H9 (cell line): ENCODE measurements at places on chromosomes 6 and 20. TPM values are rescaled to one million over a fixed set of nuclear protein-coding genes. Genes with fewer than 3 reads are reported as not detected.

Gene SLC26A8
- total RNA-seq = 0.09 and 0.55 TPM in 2 replicates

- no peaks in the 10 kb centered on the region for H3K4me1 ChIP-seq
- peaks cover 2% of the 10 kb centered on the region for H3K36me3 ChIP-seq
- no peak for DNase-seq
- no peak overlapping the region for H3K4me3 ChIP-seq
Measured at GRCh38 chr20:33693289-33693688, 7.1 kb upstream of the E2F1 start.

- H3K27ac ChIP-seq = no peak overlapping the region
- no peaks in the 10 kb centered on the region for H3K36me3 ChIP-seq
- no peak for DNase-seq
- no peaks in the 10 kb centered on the region for H3K27me3 ChIP-seq
- peaks cover 6% of the 10 kb centered on the region; the same call in 1 of the 2 replicates for H3K4me1 ChIP-seq
Measured at GRCh38 chr6:31464252-31465184, 33.4 kb upstream of the MICB start.

DNA sequence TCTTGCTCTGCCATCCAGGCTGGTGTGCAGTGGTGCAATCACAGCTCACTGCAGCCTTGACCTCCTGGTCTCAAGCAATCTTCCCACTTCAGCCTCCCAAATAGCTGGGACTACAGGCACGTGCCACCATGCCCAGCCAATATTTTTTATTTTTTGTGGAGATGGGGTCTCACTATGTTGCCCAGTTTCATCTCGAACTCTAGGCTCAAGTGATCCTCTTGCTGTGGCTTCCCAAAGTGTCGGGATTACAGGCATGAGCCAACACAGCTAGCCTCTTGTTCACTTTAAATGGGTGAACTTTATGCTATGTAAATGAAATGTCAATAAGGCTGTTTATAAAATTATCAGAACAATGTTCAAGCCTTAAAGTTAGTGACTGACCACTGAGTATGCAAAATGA, 37.1 kb downstream of the SAMD3 start:
- no peaks in the 10 kb centered on the region for H3K27me3 ChIP-seq
- H3K4me3 ChIP-seq = no peak overlapping the region
- H3K4me1 ChIP-seq = no peaks in the 10 kb centered on the region
- no peak for DNase-seq
- peaks cover 11% of the 10 kb centered on the region for H3K36me3 ChIP-seq

DNA sequence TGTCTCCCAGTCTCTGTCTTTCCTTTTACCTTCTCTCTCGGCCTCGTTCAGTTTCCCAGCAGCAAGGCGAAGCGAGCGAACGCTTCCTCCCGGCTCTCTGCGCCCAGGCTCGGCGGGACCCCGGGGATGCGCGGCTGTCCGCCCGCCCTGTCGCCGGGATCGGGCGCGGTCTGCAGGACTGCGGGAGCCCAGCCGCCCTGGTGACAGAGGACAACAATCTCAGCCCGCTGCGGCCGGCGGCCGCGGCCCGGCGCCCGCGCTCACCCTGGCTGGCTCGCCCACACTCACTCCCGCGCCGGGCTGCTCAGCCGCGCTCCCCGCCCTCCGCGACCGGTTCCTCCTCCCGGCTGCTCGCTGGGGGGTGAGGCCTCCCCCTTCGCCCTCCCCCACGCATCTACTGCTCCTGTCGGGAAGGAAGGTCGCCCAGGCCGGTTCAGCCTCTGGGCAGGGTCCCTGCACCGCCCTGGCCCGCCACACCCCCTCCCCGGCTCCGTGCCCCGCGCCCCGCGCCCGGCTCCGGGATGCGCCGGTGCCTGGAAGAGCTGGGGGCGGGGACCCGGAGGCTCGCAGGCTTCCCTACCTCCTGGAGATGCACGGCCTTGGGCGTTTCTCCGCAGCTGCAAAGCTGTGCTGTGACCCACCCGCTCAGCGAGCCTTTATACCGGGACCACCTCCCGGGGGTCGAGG, 410 bp downstream of the SYNE1 start:
- H3K27me3 ChIP-seq = peaks cover 14% of the 10 kb centered on the region; the same call in 1 of the 2 replicates
- H3K4me3 ChIP-seq = peak overlapping the region; percentile 73
- DNase-seq = peak; percentile 54
- H3K36me3 ChIP-seq = peaks cover 3% of the 10 kb centered on the region; the same call in 1 of the 3 replicates
- no peak overlapping the region for H3K27ac ChIP-seq

DNA sequence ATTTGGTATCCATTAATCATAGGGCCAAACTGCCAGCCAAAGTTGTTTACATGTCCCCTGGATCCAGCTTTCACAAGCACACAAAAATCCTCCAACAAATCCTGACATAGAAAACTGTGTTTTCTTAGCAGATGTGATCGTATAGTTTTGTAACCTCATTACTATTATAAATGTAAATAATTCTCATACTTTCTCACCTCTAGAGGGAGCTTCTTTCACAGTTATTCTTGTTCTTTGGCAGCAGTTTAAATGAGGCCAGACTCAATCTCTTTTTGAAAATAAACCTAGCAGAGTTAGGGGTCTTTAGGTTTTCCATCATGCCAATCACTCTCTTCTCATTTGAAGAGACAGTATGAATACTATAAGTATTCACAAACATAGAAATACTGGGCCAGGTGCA, 17.0 kb upstream of the ZNF318 start:
- no peaks in the 10 kb centered on the region for H3K27me3 ChIP-seq
- H3K4me3 ChIP-seq = no peak overlapping the region
- peaks cover 3% of the 10 kb centered on the region; the same call in 1 of the 2 replicates for H3K4me1 ChIP-seq

GRCh38 chr6:19851241-19852089, 14.3 kb downstream of the ID4 start:
- no peak overlapping the region for H3K27ac ChIP-seq
- no peak overlapping the region for H3K4me3 ChIP-seq
- H3K27me3 ChIP-seq = no peaks in the 10 kb centered on the region
- peak; percentile 71 for DNase-seq
- peaks cover 4% of the 10 kb centered on the region; the same call in 1 of the 2 replicates for H3K4me1 ChIP-seq

DNA sequence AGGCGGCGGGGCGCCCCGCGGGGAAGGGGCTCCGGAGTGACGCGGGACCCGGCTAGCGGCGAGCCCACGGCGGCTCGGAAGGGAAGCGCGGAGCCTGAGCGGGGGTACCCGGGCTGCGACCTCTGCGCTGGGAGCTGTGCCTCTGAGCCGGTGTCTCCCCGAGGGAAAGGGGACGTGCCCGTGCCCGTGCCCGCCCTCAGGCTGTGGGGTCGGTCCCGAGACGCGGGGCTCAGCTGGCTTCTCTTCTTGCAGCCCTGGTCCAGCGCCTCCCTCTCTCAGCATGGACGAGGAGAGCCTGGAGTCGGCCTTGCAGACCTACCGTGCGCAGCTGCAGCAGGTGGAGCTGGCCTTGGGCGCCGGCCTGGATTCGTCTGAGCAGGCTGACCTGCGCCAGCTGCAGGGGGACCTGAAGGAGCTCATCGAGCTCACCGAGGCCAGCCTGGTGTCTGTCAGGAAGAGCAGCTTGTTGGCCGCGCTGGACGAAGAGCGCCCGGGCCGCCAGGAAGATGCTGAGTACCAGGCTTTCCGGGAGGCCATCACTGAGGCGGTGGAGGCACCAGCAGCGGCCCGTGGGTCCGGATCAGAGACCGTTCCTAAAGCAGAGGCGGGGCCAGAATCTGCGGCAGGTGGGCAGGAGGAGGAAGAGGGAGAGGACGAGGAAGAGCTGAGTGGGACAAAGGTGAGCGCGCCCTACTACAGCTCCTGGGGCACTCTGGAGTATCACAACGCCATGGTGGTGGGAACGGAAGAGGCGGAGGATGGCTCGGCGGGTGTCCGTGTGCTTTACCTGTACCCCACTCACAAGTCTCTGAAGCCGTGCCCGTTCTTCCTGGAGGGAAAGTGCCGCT, 686 bp downstream of the ZGPAT start:
- no peaks in the 10 kb centered on the region for H3K27me3 ChIP-seq
- DNase-seq = peak; percentile 28
- no peak overlapping the region for H3K27ac ChIP-seq
- H3K36me3 ChIP-seq = peaks cover 66% of the 10 kb centered on the region
- H3K4me1 ChIP-seq = no peaks in the 10 kb centered on the region
- H3K4me3 ChIP-seq = peak overlapping the region; percentile 91

DNA sequence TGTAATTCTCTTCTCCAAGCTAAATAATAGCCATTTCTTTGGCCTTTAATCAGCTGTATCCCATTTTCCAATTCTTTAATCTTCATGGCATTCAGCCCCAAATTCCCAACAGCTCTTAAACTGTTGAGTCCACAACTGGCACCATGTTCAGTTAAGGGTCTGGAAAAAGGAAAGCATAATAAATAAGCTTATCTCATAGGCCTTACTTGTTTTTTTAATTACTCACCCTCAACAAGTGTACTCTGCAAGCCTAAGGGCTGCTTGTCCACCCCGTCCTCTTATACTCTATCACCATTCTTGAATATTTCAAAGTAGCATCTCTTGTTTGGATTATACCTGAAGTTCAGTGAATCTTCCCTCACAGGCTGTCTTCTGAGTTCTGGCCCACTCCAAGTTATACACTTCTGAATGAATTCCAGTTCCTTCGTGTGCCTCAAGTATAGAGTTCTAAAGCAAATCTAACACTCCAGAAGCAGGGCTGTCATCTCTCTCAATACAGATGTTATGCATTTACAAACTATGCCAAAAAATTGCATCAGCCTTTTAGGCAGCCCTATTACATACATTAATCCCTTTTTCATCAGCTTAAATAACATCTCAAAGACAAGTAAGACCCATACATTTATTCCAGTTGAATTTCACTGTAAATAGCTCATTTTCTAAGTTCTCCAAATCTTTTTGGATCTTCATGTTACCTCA, 98.7 kb downstream of the COL21A1 start:
- no peak overlapping the region for H3K27ac ChIP-seq
- no peaks in the 10 kb centered on the region for H3K4me1 ChIP-seq
- H3K36me3 ChIP-seq = no peaks in the 10 kb centered on the region
- no peaks in the 10 kb centered on the region for H3K27me3 ChIP-seq

Gene ZNF311
- 0.57 and 0.68 TPM in 2 replicates for total RNA-seq

DNA sequence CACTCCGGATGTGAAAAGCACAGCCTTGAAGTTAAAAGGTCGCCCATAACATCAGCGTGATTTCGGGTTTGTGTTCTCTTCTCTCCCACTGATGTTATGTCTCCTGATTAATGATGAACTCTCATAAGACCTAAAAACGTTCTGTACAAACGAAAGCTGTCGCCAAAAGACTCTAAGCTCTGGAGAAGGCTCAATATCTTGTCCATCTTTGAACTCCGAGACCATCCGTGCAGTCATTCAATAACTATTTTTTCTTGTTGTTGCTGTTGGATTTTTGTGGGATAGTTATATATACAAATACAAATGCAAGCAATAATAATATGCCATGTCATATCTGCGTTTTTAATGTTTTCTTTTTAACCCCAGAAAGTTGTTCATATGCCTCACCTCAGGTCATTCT, 291.8 kb upstream of the MARCKS start:
- peaks cover 4% of the 10 kb centered on the region; the same call in 1 of the 2 replicates for H3K4me1 ChIP-seq
- H3K27me3 ChIP-seq = no peaks in the 10 kb centered on the region
- peak overlapping the region; percentile 31; the same call in 1 of the 2 replicates for H3K4me3 ChIP-seq
- no peak overlapping the region for H3K27ac ChIP-seq
- no peaks in the 10 kb centered on the region for H3K36me3 ChIP-seq

Gene MTFR2
- 10.0 and 11.8 TPM in 2 replicates for total RNA-seq

Gene BCAS4
- total RNA-seq = 16.9 and 21.4 TPM in 2 replicates

GRCh38 chr20:24939036-24939435, 10.0 kb upstream of the CST7 start:
- H3K4me3 ChIP-seq = no peak overlapping the region
- no peak for DNase-seq
- no peaks in the 10 kb centered on the region for H3K4me1 ChIP-seq
- 0 out of 2 replicates have a peak, but pooled peaks cover 5% of the 10 kb centered on the region for H3K36me3 ChIP-seq
- no peaks in the 10 kb centered on the region for H3K27me3 ChIP-seq
- no peak overlapping the region for H3K27ac ChIP-seq

GRCh38 chr6:117771403-117771802, 96.1 kb downstream of the NUS1 start:
- no peaks in the 10 kb centered on the region for H3K4me1 ChIP-seq
- no peak overlapping the region for H3K27ac ChIP-seq
- H3K27me3 ChIP-seq = no peaks in the 10 kb centered on the region
- DNase-seq = no peak
- no peak overlapping the region for H3K4me3 ChIP-seq
- no peaks in the 10 kb centered on the region for H3K36me3 ChIP-seq

GRCh38 chr6:136669299-136669699, 119.1 kb upstream of the MAP7 start:
- no peak for DNase-seq
- H3K4me3 ChIP-seq = no peak overlapping the region
- no peaks in the 10 kb centered on the region; the same call in 2 of the 3 replicates for H3K36me3 ChIP-seq
- H3K27me3 ChIP-seq = no peaks in the 10 kb centered on the region
- no peak overlapping the region for H3K27ac ChIP-seq
- H3K4me1 ChIP-seq = no peaks in the 10 kb centered on the region; the same call in 1 of the 2 replicates

Gene IL17F
- total RNA-seq = not detected in 2 replicates

Gene MOG
- total RNA-seq = 0.55 and 0.83 TPM in 2 replicates

Gene MAFB
- total RNA-seq = 0.85 and 1.0 TPM in 2 replicates

DNA sequence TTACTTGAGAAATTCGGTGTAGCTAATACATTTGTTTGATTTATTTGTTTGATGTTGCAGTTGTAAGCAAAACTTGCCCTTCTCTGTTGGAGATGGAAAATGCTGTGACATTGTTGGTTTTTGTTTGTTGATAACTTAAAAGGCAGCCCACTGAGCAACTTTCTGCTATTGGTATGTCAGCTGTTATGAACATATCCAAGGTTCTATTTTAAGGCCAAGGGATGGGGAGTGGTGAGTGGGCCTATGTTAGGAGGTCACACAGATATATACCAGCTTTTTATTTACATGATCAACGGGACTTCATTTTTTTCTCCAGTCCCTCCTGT, 5.7 kb downstream of the QKI start:
- H3K4me1 ChIP-seq = no peaks in the 10 kb centered on the region; the same call in 1 of the 2 replicates
- no peak overlapping the region for H3K27ac ChIP-seq
- 0 out of 2 replicates have a peak, but pooled peaks cover 2% of the 10 kb centered on the region for H3K36me3 ChIP-seq
- H3K4me3 ChIP-seq = no peak overlapping the region
- H3K27me3 ChIP-seq = no peaks in the 10 kb centered on the region

DNA sequence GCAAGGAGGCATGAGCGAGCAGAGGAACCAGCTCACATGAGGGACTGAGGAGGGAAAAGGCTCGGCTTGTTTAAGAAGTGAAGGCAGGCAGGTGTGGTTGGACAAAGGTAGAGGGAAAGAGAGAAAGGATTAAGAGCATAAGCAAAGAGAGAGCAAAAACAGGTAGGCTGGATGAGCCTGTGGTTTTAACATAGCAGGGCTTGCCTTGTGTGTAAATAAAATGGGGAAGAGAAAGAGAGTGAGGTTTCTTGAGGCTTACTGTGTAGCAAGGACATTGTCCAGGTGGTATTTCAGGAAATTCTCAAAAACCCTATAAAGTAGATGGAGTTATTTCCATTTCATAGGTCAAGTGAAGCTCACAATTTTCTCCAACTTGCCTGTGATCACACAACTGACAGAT, 93.9 kb upstream of the HDAC2 start:
- no peak for DNase-seq
- H3K27me3 ChIP-seq = no peaks in the 10 kb centered on the region
- H3K4me1 ChIP-seq = no peaks in the 10 kb centered on the region; the same call in 1 of the 2 replicates
- no peaks in the 10 kb centered on the region; the same call in 1 of the 2 replicates for H3K36me3 ChIP-seq
